ENCODE measurements at places on chromosomes 2 and 18. TPM values are rescaled to one million over a fixed set of nuclear protein-coding genes. Genes with fewer than 3 reads are reported as not detected.

The PTPRN gene
- total RNA-seq, result 0.43 TPM

DNA sequence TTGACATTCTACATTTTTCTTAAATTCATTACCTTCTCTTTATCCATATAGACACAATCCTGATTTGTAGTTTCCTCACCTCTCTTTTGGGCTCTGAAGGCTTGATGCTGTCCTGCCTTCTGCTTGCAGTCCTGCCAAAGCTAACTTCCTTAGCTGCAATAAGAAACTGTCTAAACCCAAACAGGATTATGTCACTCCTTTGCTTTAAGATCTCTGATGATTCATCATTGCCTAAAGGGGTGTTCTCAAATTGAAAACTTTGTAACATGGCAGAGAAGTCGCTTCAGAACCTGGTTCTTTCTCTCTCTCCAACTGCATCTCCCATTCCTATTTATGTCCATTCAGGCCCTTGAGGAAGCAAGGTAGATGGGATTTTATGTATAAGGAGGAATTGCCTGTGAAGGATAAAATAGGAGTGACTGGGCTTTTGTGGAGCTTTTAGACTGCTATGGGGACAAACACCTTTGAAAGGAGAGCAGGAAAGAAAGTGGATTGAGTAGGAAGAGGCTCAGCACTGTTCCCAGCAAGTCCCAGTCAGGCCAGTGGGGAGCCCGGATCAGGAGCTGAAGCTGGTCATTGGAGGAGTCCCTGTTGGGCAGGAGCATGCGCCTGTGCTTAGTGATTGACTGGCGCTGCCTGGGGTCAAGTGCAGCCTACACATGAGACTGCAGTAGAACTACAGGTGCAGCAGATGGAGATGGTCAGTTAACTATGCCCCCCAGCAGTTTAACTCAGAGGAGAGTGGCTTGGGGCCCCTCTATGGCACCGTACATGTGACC lies 390.6 kb downstream of the CTNNA2 start:
- peaks cover 3% of the 10 kb centered on the region for H3K27me3 ChIP-seq
- H3K4me1 ChIP-seq, result no peaks in the 10 kb centered on the region

The REG1B gene
- not detected for total RNA-seq

The VAMP8 gene
- total RNA-seq, result 106 TPM

DNA sequence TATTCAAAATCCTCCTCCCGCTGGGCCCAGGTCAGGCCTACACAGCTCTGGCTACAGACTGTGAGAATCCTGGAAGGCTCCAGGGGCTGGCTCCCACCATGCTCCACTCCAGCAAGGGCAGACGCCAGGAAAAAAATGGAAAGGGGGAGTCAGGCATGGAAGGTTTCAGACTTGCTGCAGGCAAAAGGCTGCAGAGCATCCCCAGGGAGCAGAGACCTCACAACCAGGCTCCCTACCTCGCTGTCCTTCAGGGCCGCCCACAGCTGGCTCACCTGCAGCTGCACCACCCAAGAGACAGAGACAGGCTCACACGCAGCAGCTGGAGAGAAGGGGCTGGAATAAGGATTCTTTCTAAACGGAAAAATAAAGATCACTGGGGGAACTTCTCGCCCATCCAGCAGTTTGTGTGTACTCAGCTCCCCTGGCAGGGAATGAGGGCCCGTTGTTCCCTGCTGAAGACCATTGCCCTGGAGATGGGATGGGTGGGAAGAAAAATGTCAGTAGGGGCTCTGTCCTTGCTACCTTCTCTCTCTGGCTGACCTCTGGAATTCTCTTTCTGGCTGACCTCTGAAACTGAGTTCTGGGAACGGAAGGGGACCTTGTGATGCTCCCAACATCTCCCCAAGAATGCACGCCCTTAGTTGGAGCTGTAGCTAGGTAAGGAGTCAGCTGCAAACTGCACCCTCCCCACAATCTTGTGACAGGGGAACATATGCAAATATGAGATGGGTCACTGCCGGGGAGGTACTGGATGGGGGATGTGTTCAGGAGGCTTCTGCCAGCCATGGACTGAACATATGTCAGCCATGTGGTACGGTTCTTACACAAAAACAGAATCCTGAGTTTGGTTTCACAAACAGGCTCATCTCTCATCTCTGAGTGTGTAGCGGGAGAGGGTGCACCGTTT lies 34.5 kb downstream of the BCL2 start:
- H3K27me3 ChIP-seq, result no peaks in the 10 kb centered on the region
- peaks cover 53% of the 10 kb centered on the region for H3K4me1 ChIP-seq
- no peak for DNase-seq
- H3K36me3 ChIP-seq, result peaks cover 51% of the 10 kb centered on the region
- H3K4me3 ChIP-seq, result no peak overlapping the region
